ENCODE measurements at places on chromosomes 5 and 9.

GRCh38 chr5:74367241-74367733 is 273.2 kb downstream of the ENC1 start:
- no peak for DNase-seq

DNA sequence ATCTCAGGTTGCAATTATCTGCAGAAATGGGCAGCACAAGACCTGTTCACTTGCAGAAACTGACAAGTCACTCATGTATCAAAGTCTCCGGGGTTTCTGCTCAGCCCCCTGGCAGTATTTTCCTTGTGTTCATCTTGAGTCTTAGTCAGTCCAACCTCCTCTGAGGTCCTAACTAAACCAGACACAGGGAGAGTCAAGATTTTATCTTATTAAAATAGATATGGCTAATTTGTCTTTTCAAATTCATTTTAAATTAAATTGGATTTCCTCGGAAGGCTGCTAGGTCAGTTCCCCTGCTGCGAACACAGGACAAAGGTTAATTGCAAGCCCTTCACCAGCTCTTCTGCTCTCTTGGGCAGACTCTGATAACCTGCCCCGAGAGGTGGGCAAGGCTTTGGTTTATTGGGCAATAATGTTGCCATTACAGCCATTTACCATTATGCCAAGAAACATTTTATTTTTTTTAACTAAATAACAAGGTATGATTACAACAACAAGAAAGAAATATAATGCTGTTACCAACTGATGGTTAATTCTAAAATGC is 103.5 kb downstream of the MAPKAP1 start:
- DNase-seq = no peak

- no peak for DNase-seq
These were observed 83.2 kb upstream of the LIFR start for GRCh38 chr5:38639377-38640358.

- no peak for DNase-seq
These were observed 5.8 kb downstream of the GRK6 start for GRCh38 chr5:177432143-177432838.

GRCh38 chr9:114086009-114086408 is 7.9 kb upstream of the AMBP start:
- DNase-seq = no peak

GRCh38 chr5:14142202-14142826 is 828 bp upstream of the TRIO start:
- DNase-seq = no peak

GRCh38 chr5:65296067-65296466 is 185.7 kb downstream of the ADAMTS6 start:
- DNase-seq = no peak

DNA sequence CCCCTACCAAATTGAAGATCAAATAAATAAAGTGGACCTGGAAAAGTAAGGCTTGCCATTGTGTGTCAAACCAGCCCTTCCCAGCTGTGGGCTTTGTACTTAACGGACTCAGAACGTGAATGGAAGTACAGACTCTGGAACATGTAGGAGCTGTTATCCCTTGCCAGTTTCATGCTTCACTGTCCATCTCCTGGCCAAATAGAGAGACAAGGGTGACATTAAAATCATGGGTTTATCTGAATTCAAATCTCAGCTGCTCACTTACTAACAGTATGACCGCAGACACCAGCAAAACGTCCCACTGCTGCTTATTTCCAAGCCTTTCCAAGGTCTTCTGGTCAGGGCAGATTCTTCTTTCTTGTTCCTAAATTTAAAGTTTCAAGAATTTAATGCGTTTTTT is 52.2 kb downstream of the EXOSC2 start:
- no peak for DNase-seq
